ENCODE measurements at places on chromosomes 2 and 18.

DNA sequence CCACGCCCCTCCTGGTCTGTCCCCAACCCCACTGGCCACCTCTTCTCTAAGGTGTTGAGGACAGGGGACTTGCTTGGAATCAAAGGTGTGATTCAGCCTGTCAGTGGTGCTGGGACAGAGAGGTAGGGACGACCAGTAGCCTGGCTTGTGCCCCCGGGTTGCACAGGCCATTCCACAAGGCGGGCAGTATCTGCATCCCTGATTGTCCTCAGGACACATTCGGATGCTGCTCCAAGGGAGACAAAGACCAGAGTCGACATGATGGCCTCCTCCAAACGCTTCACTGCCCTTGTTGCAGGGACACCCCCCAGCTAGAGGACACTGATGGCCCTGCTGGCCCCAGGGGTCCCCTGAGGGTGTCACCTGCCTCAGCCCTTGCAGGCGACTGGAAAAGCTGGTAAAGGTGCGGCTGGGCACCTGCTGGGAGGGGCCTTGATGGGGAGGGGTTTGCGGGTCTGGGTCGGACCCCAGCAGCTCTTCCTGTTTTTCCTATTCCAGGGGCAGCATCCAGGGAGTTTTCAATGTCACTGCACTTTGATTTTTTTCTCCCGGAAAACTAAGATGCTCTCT is 98.0 kb downstream of the PTGR3 start:
- no peak for DNase-seq

DNA sequence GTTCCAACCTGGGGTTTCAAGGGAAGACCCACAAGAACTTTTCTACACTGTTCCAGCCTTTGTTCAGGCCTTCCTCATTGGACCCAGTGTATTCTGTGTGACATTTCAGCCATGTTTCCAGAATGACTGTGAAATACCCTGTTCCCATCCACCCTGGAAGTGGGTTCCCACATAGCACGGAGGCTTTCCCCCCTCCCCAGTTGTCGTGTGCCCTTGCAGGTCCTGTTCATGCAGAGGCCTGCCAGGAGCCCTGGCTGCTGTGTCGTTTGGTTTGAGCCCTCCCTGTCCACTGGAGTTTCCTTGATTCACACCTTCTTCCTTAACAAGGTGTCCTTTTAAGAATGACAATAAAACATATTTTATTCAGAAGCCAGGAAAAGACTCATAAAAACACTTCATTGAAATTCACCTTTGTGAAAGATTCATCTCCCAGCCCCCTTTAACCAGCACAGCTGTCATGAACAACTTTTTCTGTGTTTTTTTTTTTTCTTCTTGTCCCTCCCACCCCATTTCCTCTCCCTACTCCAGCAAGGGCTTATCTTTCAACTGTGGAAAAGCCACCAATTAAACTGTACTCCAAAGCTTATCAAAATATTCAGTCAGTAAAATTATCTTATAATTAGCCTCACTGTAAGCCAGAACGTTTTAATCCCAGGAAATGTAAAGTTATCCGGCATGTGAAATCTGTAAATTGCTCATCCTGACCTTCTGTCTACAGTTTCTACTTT is 106.4 kb downstream of the ACOXL start:
- DNase-seq, result no peak

DNA sequence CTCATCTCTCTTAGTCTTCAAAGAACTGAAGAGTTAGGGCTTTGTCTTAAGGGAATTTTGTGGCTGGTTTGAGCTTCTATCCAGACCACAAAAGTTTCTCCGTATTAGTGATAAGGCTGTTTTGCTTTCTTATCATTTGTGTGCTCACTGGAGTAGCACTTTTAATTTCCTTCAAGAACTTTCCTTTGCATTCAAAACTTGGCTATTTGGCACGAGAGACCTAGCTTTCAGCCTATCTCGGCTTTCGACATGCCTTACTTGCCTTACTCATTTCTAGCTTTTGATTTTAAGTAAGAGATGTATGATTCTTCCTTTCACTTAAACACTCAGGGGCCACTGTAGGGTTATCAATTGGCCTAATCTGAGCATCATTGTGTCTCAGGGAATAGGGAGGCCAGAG is 29.9 kb downstream of the HDHD2 start:
- DNase-seq, result no peak

- no peak for DNase-seq
Measured at GRCh38 chr2:67881816-67882215, 181.0 kb downstream of the C1D start.

DNA sequence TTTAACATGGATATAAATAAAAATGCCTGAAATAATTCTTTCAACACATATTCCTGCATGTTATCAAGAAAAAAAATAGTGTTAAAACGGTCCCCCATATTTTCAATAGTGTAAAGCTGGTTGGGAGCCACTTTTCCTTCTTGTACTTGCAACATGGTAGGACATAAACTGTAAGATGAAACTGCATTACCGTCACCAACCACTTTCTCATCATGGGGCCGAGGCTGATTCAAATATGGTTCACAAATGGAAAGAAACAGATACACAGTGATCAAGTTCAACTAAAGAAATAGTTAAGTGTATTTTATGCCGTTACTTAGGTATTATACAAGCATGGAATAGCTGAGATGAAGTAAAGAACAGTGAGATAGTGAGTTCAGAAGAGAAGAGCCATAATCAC is 360.7 kb downstream of the ZEB2 start:
- no peak for DNase-seq

GRCh38 chr2:224922142-224922727 is 120.0 kb downstream of the DOCK10 start:
- DNase-seq, result no peak

- DNase-seq, result no peak
Measured at GRCh38 chr2:205347899-205348298, 334.4 kb upstream of the NRP2 start.

GRCh38 chr18:70047931-70048603 is 100.4 kb upstream of the CD226 start:
- DNase-seq, result no peak

- no peak for DNase-seq
Measured at GRCh38 chr2:37984589-37984988, 59.5 kb downstream of the RMDN2 start.

DNA sequence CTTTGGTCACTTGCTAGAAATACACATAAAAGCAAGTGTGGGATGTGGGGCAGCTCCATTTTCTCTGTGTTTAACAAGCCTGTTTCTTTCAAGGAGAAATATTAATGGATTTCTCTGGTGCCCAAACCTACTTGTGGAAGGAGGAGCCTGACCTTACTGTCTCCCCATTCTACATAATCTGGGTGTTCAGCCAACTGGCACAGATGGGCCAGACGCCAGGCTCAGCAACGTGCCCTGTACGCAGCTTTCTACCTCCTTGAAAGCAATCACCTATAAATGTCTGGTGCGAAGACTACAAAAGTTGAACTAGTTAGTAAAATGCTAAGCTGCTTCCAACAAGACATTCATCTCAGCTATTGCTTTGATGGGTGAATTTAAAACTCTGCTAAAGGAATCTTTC is 33.2 kb upstream of the MYO3B start:
- no peak for DNase-seq

DNA sequence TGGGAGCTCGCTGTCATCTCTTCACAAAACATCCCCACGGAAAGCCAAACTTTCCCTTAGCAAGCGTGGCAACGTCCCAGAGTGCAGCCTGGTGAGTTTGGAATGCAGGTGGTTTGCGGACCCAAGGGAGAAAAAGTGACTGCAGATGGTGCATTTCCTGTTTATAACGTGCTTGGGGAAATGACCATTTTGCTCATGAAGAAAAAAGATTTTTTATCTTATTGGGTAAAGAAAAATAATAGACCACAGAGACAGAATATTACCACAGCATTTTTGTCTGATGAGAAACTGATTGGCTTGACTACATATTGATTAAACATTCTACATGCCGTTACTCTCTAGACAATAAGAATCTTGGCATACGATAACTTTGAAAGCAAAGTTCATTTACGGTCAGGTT is 136.5 kb downstream of the COPS8 start:
- DNase-seq, result no peak

DNA sequence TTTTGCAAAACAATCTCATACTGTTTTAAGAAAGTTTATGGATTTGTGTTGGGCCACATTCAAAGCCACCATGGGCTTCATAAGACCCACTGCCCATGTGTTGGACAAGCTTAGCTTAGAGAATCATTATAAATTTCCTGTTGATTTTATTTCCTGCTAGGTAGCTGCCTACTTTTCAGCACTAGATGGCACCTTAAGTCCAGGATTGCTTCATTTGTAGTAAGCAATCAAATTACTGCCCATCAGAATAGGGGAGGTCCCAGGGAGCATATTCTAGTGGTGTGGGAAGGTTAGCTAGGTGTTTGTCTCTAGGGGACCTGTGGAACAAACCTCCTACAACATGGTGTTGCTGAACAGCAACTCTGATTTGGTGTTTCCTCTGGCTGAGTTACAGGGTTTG is 11.0 kb upstream of the DCDC2C start:
- no peak for DNase-seq

DNA sequence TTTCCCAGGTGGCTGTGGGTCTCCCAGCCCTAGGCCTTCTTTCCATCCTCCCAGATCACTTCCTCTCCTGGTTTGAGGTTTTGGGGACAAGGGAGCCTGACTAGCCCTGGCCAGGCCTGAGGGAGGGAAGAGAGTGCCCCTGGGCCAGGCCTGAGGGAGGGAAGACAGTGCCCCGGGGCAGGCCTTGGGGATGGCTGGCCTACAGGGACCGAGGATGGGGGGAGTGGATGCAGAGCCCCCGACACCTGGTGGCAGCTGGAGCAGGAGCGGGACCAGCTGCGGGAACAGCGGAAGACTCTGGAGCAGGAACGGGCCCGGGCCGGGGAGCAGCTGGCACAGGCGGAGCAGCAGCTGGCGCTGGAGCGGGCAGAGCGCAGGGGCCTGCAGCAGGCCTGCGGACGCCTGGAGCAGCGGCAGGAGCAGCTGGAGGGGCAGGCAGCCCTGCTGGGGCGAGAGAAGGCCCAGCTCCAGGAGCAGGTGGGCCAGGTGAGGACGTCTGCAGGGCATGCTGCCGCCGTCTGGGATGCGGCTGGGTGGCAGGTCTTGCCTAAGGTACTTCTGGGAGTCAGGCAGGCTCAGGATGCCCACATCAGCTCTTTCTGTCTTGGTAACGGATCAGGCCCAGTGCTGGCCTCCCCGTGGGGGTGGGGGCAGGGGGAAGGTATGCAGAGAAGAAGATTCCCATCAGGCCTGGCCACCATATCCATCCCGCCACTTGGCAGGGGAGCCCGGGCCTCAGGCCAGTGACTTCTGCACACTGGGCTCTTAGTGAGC is 29.2 kb downstream of the CROCC2 start:
- no peak for DNase-seq

- DNase-seq, result no peak
Measured at GRCh38 chr2:97005353-97005752, 19.0 kb upstream of the FAM178B start.

GRCh38 chr2:168201584-168202116 is 45.7 kb downstream of the STK39 start:
- DNase-seq, result no peak

DNA sequence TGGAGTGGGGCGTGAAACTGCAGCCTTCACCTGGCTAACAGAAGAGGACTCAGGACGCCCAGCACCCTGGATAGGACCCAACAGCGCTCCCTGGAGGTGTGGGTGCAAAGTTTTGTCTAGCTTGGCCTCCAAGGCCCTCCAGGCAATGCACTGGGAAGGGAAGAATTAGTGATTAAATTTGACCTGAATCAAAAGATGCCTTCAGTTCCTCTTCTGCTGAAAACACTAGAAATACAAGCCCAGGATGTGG is 779 bp upstream of the TRIB2 start:
- no peak for DNase-seq

All from D721Med (cell line).